ELF-1 (cell line): ENCODE measurements at places on chromosomes 6 and 20.

GRCh38 chr6:149503872-149504271 lies 19.1 kb upstream of the ZC3H12D start:
- DNase-seq: no peak

DNA sequence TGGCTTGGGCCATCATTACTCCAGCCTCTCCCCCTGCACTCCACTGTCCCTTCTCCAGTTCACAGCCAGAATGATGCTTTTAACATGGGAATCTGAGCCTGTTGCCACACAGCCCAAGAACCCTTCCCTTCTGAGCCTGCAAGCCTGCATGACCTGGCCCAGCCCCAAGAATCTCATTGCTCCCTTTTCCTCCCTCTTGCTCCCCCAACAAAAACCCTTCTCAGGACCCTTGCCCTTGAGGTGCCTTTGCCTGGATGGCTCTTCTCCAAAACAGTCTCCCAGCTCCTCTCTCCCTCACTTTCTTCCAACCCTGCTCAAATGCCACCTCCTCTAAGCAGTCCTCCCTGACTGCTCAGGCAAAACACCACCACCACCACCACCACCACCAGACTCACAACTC lies 157.2 kb downstream of the ANKRD60 start:
- DNase-seq: no peak

DNA sequence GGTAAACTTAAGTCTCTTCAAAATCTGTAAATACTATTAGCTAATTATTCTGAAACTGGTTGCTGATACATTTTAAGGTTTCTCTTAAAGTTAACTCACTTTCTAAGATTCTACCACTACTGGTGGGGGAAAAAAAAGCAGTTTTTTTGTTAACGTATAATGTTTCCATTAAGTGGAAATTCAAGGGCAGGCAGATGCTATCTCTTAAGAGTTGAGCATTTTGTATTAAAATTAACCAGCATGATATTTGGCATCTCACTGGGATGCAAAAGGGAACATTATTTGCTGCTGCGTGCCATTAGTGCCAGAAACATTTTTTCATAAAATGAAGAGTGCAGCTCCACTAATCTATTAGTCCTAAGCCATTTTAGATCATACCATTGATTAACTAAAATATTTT lies 246.2 kb downstream of the PRKN start:
- DNase-seq: no peak

GRCh38 chr20:32858701-32859372 lies at the start of gene EFCAB8:
TSS of gene EFCAB8 (plus strand) at chr20:32858923. CDS start at chr20:32863793, 4,870 bp downstream.
- DNase-seq: no peak

GRCh38 chr6:84033523-84034451 lies at the start of gene MRAP2:
TSS of gene MRAP2 (plus strand) at chr6:84033772. CDS start at chr6:84055319, 21,547 bp downstream.
- peak; percentile 47 for DNase-seq

DNA sequence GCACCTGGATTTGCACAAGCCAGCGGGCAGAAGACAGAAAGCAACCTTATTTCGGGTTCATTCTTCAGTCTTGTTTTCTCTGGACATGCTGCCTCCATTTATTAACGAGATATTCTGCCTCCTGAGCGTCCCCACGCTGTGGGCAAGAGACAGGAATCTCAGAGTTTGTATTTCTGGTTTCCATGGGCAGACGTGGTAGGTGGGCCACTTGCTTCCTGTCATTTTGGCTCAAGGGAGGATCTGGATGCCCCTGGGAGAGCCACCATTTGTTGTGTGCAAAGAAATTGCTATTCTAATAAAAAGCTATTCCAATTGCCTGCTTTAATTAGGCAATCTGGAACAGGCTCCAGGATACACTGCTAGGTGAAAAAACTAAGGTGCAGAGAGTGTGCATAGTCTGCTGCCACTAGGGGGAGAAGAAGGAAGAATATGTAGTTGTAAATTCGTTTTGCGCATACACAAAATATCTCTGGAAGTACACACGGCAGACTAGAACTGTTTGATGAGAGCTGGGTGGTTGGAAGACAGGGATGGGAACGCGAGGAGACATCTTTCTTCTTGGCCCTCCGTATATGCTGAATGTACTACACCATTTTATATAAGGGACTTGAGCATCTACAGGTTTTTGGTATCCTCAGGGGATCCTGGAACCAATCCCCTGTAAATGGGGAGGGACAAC lies 30.1 kb upstream of the SLC16A10 start:
- DNase-seq: peak; percentile 16

GRCh38 chr6:163415620-163416556 lies 1.4 kb downstream of the QKI start:
- peak; percentile 60 for DNase-seq

GRCh38 chr20:18916886-18917750 lies 103.5 kb downstream of the SCP2D1 start:
- no peak for DNase-seq

DNA sequence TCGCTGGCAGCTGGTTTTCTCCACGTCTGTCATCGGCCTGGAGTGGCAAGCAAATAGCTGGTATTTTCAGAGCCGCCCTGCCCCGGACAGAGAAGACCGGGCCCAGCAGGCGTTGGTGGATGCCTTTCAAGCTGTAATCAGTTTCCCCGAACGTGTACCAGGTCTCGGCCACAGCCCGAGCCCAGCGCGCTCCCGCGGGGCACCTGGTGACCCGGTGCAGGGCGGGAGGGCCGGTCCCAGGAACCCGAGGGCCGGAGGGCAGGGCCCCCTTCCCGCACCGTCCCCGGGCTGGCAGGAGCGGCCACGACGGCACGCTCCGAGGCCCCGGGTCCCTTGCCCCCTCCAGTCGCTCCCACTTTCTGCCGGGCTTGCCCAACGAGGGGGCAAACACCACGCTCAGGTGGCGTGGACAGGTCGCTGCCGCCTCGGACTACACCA lies 348 bp upstream of the PYGB start:
- peak; percentile 74 for DNase-seq

DNA sequence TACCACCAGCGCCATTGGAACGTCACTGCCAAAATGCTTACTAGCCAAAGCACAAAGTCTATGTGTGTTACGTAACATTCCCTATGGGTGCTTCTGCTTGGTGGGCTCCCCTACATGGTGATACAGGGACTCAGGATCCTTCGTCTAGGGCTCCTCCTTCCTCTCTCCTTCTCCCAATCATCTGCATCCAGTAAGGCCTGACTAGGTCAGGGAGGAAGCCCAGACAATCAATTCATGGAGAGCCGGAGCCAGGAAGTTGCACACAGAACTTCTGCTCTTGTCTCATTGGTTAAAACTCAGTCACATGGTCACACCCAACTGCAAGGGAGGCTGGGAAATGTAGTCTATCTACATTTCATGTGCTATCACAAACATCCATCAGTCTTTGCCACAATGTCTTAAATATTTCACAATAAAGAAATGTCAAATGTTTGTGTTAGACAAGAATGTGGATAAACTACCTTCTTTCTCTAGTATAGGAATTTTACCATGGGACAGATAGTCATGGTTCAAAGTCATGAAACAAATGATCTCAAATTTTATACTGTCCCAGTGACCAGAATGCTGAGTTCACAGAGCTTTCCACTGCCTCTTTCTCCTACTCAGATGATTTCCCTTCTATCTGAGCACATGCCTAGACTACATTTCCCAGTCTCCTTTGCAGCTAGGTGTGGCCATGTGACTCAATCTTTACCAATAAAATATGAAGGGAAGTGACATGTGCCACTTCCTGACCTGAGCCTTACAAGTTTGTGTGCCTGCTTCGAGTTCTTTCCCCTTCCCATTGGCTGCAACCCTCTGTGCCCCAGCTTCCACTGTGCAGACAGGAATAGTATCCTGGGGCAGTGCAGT lies 9.3 kb upstream of the KCNK15 start:
- DNase-seq: peak; percentile 82

DNA sequence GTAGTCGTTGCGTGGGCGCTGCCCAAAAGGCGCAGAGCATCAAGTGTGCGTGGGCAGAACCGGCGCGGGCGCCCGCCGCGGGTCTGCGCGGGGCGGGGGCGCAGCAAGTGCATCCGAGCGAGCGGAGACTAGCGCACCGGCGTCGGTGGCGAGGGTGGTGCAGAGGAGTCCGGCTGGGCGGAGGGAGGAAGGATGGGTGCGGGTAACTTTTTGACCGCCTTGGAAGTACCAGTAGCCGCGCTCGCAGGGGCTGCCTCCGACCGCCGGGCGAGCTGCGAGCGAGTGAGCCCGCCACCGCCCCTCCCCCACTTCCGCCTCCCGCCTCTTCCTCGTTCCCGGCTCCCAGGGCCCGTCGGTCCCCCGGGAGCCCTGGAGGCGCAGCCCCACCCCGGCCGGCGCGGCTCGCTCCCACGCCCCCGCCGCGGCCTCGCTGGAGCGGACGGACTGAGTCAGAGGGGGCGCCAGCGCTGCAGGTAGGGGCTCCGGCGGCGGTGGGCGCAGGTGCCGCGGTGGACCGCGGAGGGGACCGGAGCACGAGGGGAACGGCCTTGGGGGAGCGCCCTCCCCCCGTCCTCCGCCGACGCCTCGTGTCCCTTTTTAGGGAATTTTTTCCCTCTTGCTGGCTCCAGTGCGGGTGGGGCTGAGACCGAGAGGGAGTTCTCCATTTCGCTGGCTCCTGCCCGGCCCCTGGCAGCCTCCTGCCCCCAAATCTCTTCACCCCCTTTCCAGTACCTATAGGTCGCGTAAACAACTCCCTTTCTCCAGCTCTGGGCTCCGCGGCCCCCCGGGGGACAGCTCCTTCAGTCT lies 1.6 kb upstream of the DBNDD2 start:
- DNase-seq: peak; percentile 30

DNA sequence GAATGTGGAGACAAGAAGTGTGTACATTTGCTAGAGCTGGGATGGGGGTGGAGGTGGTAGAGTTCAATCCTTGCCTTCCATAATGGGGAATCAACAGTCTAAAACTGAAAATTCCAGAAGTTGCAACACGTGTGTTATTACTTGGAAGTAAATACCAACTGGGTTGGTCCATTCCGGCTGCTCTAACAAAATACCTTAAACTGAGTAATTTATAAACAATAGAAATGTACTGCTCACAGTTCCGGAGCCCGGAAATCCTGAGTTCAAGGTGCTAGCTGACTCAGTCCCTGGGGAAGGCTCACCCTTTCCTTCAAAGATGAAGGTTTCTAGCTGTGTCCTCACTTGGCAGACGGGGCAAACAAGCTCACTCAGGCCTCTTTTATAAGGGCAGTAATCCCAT lies 59.0 kb downstream of the RIN2 start:
- DNase-seq: no peak

DNA sequence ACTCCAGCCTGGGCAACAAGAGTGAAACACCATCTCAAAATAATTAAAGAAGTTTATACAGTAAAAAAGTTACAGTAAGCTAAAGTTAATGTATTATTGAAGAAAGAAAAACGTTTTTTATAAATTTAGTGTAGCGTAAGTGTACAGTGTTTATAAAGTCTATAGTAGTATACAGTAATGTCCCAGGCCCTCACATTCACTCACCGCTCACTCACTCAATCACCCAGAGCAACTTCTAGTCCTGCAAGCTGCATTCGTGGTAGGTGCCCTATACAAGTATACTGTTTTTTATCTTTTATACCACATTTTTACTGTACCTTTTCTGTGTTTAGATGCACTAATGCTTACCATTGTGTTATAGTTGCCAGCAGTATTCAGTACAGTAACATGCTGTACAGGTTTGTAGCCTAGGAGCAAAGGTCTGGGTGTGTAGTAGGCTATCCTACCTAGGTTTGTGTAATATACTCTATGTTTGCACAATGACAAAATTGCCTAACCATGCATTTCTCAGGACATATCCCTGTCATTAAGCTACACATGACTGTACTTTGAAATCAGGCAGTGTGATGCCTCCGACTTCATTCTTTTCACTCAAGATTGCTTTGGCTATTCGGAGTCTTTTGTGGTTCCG lies 16.7 kb downstream of the MGME1 start:
- no peak for DNase-seq

- peak; percentile 89 for DNase-seq
Observed at GRCh38 chr20:57006411-57007170, 259.9 kb downstream of the BMP7 start.

DNA sequence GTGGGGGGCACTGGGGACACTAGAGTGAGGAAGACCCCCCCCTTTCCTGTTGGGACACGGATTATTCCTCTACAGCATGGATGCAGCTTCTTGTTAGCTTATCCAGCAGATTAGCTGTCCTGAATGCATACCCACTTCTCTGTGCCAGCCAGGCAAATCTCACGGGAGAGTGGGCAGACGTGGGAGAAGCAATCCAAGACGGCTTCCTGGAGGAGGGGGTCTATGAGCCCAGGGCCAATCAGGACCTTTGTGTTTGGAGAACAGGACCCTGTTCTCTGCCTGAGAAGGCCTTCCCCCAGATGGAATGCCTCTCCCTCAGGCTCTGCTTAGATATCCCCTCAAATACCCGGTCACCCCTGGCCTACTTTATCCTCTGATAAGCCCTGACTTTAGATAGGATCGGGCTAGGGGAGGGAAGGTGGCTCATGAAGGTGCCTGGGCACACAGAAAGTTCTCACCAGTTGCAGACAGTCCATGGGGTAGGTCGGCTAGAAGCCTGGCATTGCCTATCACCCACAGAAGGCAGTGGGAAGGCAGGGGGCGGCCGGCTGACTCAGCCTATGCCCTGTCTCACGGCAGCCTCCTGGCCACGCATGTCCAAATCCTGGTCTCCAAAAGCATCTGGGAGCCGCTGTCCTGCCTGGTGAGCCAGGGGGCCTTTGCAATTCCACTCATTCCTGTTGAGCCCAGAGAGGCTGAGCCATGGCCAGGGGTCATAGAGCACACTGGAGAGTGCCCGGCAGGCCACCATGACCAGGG lies 34.7 kb downstream of the SUN5 start:
- no peak for DNase-seq

GRCh38 chr6:143845033-143845432 lies 1.9 kb downstream of the LTV1 start:
- DNase-seq: no peak

GRCh38 chr20:6994452-6994851 lies 227.0 kb downstream of the BMP2 start:
- DNase-seq: no peak

GRCh38 chr6:165605901-165606739 lies 56.9 kb downstream of the PDE10A start:
- DNase-seq: no peak

DNA sequence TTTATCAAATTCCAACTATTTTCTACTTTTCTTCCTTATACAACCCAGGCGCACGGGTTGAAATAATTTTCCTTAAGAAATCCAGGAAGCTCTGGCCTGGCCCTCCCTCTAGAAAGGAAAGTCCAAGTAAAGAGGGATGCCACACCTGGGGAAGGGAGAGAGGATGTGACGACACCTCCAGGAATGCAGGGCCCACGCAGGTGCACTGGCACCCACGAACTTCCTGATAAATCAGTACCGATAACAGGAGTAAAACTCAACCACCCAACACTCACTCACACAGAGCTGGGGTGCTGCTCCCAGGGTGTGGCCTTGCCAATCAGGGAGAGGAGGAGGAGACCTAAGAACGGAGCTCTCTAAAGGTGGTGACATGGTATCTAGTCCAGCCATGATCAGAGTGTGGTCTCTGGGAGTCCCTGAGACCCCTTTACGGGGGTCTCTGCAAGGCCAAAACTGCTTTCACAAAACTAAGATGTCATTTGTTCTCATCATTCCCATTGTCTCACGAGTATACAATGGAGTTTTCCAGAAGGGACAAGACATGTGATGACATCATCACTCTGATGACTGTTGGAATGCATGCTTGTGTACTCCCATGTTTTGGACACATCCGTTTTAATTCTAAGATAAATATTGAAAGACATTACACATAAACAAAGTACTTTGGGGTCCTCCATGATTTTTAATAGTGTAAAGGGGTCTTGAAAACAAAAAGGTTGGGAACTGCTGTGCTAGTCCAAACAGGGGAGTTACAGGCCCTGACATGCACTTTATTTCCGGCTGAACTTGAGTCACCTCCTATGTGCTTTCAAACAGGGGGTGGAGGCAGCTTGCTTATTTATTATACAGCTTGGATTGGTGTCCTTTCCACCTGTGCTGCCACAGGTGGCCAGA lies 2.2 kb upstream of the PARD6B start:
- no peak for DNase-seq

- no peak for DNase-seq
Observed at GRCh38 chr6:102742028-102742427, 1348.5 kb downstream of the GRIK2 start.
